ENCODE measurements at places on chromosomes 16 and 17. TPM values are rescaled to one million over a fixed set of nuclear protein-coding genes. Genes with fewer than 3 reads are reported as not detected.

Gene KRT27
- total RNA-seq: not detected

Gene ASPA
- not detected for total RNA-seq

GRCh38 chr16:46649588-46650253 is 28.5 kb upstream of the SHCBP1 start:
- DNase-seq: no peak

Gene CCL1
- total RNA-seq: not detected

GRCh38 chr17:56890390-56890789 is 23.5 kb downstream of the TRIM25 start:
- DNase-seq: no peak

Gene NLRC3
- total RNA-seq: not detected

DNA sequence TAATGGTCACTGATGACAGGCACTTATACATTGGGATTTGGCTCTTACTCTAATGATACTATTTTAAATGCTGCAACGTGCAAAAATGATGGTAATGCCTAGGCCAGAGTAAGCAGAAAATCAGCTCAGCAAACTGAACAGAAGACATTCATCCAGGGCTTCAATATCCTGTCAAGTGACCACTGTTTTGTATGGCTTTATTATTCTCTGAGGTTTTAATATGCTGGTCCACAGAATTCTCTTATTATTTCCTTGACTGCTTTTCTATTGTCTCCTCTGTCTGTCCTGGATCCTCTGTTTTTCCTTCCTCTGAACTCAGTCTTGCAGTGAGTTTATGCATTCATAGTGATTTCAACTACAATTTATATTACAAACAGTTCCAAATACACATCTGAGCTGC is 90.8 kb upstream of the PMFBP1 start:
- no peak for DNase-seq

Gene CA7
- total RNA-seq: not detected

Gene C17orf67
- 0.64 TPM for total RNA-seq

Gene RTN4RL1
- 0.13 TPM for total RNA-seq

DNA sequence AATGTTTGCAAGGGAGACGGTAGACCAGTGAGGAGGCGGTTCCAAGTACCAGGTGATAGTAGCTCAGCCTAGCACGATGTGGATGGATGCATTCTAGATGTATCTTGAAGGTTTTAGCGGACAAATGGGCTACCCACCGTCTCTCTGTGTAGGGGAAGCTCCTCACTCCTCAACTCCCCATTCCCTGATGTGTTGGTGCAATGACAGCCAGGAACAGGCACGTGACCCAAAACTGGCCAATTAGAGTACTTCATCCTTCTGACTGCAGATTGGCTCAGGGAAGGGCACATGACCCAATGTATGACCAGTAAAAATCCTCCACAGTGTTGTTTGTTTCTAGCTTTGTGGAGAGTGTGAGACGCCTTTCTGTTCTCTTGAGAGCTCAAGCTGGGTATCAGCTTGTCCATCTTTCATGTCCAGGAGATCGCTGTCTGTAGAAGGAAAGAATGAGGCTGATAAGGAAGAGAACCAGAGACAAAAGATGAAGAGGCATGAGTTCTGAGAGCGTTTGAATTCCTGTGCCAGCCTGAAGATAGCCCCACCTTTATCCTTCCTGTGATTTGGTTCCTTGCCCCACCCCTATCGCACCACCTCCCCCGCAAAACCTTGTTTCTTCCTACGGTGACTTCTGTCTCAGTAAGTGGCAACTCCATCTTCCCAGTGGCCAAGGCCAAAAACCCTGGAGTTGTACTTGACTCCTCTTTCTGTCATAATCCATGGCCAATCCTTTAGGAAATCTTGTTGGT is 2.3 kb upstream of the BORCS6 start:
- peak; percentile 92 for DNase-seq
